Transverse colon (tissue), 4 donors: ENCODE measurements at places on chromosomes 13 and 19. TPM values are rescaled to one million over a fixed set of nuclear protein-coding genes. Genes with fewer than 3 reads are reported as not detected.

DNA sequence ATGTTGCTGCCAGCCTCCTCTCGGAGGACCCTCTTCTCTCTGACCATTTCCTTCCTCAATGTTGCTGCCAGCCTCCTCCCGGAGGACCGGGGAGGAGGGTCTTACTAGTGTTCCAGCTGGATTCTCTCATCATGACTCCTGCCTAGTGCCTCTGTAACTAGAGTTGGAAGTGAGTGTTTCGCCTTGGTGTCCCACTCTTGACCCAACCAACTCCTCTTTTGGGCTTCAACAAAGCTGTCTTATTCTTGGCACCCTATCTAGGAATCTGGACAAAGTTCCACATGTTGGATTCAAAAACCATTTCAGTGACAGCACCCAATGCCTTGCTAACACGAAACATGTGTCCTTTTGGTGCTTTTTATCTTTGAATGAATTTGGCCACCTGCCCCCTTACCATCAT lies 165.4 kb downstream of the GPC5 start:
- H3K27ac ChIP-seq, result no peak overlapping the region
- H3K27me3 ChIP-seq, result no peaks in the 10 kb centered on the region
- H3K4me1 ChIP-seq, result peaks cover 4% of the 10 kb centered on the region
- no peaks in the 10 kb centered on the region for H3K36me3 ChIP-seq

DNA sequence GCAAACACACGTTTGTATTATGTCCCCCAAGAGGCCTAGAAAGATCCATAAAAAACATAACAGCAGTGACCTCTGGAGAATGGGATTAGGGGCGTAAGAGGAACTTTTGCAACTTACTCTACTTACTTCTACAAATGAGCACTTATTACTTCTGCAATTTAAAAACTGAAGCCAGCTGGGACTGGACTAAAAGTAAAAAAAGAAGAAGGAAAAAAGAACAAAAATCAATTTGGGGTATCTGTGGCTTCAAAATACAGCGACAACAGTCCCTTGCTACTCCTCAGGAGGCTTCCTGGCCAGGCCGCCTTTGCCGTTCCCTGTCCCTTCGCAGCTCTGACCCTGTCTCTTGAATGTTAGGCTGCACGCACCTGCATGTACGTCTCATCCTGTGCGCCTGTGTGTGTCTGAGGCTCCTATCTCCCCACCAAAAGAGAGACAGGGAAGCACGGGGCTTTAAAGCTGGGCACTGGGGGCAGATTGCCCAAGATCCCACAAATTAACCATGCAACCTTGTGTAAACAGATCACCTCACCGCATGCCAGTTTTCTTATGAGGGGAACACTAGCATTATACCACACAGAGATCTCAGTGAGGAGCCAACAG lies 12.1 kb upstream of the FKRP start:
- no peak for DNase-seq
- H3K4me1 ChIP-seq, result no peaks in the 10 kb centered on the region
- H3K4me3 ChIP-seq, result no peak overlapping the region
- peaks cover 33% of the 10 kb centered on the region for H3K36me3 ChIP-seq
- no peak overlapping the region for H3K27ac ChIP-seq

The BEST2 gene
- total RNA-seq, result 121 TPM

DNA sequence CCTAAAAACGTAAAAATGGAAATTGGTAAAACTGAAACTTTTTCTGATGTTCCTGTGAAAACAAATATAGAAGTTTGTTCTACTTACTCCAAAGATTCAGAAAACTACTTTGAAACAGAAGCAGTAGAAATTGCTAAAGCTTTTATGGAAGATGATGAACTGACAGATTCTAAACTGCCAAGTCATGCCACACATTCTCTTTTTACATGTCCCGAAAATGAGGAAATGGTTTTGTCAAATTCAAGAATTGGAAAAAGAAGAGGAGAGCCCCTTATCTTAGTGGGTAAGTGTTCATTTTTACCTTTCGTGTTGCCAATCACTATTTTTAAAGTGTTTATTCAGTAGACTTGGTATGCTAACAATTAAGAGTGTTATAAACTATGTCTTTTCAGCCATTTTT lies 25.6 kb downstream of the BRCA2 start:
- H3K27ac ChIP-seq, result no peak overlapping the region
- no peaks in the 10 kb centered on the region for H3K4me1 ChIP-seq
- no peaks in the 10 kb centered on the region for H3K36me3 ChIP-seq
- no peak overlapping the region for H3K4me3 ChIP-seq
- DNase-seq, result no peak

- H3K4me1 ChIP-seq, result no peaks in the 10 kb centered on the region
- H3K27me3 ChIP-seq, result no peaks in the 10 kb centered on the region
- no peak for DNase-seq
- no peaks in the 10 kb centered on the region for H3K36me3 ChIP-seq
- H3K4me3 ChIP-seq, result no peak overlapping the region
These were observed 507.8 kb downstream of the TBC1D4 start for GRCh38 chr13:74973935-74974879.

DNA sequence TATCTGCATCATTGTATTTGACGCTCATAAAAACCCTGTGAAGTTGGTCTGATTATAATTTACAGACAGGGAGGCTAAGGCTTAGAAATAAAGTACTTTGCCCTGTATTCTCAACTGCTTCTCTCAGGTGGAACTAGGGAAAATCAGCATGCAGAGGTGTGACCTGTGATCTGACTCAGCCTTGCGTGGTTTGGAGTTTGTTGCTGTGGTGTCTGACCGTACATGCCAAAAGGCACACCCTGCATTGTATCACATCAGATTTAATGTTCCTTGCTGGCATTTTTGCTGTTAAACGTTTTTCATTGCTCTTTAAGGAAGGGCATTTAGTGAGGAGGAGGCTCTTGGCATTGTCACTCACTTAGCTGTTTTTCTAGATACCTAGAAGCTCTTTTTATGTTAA lies 58.8 kb upstream of the C1QTNF9B start:
- DNase-seq, result peak; percentile 65
- no peaks in the 10 kb centered on the region for H3K27me3 ChIP-seq
- H3K4me3 ChIP-seq, result no peak overlapping the region
